ENCODE measurements at places on chromosomes 7 and 10. TPM values are rescaled to one million over a fixed set of nuclear protein-coding genes. Genes with fewer than 3 reads are reported as not detected.

The NYAP1 gene
- 0.28 TPM for polyA plus RNA-seq

The SMO gene
- polyA plus RNA-seq: 14.3 TPM

The UTF1 gene
- not detected for polyA plus RNA-seq

The BTBD16 gene
- polyA plus RNA-seq: not detected

The SEMA3E gene
- 0.42 TPM for polyA plus RNA-seq

The EBLN1 gene
- polyA plus RNA-seq: not detected

- H3K4me1 ChIP-seq: peaks cover 4% of the 10 kb centered on the region
- H3K27me3 ChIP-seq: no peaks in the 10 kb centered on the region
- no peak overlapping the region for H3K4me3 ChIP-seq
- H3K36me3 ChIP-seq: no peaks in the 10 kb centered on the region
- no peak overlapping the region for H3K27ac ChIP-seq
Measured at GRCh38 chr10:12387561-12388210, 38.3 kb downstream of the CAMK1D start.

DNA sequence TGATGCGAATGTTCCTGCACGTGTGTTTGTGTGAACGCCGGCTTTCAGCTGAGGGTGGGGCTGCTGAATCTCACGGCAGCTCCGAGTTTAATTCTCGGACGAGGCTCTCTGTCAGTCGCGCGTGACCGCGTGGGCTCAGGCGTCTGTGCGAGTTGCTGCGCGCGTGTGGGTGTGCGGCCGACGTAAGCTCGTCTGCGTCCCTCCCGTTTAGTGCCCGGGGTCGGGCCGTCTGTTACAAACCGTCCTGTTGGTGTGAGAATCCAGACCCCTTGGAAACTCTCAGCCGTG, 41.6 kb upstream of the CFAP46 start:
- H3K27me3 ChIP-seq: no peaks in the 10 kb centered on the region
- no peak overlapping the region for H3K4me3 ChIP-seq
- DNase-seq: no peak
- no peaks in the 10 kb centered on the region for H3K4me1 ChIP-seq

DNA sequence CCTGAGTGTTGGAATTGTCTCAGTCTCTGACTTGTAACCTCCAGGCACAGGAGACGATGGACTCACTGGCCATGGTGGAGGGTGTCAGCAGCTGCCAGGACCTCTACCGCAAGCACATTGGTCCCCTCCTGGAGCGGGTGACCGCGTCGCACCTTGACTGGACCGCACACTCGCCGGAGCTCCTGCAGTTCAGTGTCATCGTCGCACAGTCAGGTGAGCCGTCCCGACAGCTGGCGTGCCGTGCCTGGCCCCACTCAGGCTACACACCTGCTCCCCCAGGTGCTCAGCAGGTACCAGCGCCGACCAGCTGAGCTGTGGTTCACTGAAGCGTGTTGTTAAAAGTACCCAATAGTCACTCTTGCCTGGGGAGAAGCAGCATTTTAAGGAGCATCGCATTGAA, 36.7 kb upstream of the PRKAR1B start:
- no peaks in the 10 kb centered on the region for H3K27me3 ChIP-seq
- peaks cover 3% of the 10 kb centered on the region for H3K4me1 ChIP-seq
- no peak overlapping the region for H3K4me3 ChIP-seq
- H3K27ac ChIP-seq: no peak overlapping the region

DNA sequence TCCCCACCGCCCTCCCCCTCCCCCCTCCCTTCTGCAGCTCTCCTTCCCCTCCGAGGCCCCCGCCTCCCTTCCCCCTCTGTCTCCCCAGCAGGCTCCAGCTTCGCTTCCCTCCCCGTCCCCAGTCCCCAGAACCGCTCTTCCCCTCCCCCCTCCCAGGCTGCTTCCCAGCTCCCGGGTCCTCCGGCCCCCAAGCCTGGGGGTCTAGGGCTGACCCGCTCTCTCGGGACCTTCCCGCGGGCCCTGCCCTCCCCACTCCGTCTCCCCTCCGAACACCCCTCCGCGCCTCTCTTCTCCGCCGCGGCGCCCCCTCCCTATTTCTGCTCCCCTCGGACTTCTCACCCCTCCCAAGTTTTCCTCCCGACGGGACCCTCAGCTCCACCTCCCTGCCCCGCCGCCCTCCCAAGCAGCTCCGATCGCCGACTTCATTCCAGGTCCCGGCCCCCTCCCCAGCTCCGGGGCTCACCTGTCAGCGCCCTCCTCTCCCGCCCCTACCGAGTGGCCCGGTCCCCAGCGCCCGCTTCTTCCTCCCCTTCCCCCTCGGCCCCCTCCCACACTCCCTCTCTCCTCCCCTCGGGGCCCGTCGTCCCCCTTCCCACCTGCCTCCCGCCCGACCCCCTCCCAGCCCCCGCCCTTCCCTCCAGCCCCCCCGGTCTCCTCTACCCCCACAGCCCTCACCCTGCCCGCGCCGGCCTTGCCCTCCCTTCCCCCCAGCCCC, 990 bp downstream of the ZNF467 start:
- no peak for DNase-seq
- peak overlapping the region; percentile 42 for H3K27ac ChIP-seq
- no peaks in the 10 kb centered on the region for H3K36me3 ChIP-seq
- peaks cover 7% of the 10 kb centered on the region for H3K4me1 ChIP-seq

DNA sequence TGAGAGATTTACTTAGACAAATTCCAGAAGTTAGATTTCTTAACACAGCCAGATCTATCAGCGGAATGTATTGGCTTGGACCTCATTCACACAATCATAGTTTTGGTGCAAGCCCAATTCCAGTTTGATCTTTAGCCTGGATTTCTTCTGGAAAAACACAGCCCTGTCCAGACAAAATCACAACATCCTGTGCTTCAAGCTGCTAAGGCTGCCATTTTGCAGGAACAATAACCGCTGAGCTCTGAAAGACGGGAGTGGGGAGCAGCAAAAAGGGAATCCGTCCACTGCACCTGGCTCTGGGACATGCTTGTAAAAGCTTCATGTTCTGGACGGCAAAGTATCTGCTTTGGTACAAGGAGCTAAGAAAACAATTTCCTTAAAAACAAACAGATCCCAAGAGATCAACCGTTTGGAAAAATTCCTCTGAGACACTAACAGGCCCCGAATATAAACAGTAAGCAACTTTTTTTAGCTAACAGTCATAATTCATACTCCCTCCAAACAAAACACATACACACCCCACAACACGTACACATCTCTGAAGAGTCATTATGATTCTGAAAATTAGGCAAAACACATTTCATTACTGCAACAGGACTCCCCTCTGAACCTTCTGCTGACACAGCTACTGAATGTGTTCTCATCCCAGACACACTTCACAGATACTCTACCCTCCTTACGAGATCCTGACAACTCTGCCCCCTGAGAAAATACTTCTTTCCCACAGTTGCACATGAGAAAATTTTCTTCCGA, 32.4 kb downstream of the ITIH5 start:
- H3K4me1 ChIP-seq: peaks cover 3% of the 10 kb centered on the region
- H3K36me3 ChIP-seq: no peaks in the 10 kb centered on the region
- H3K27me3 ChIP-seq: no peaks in the 10 kb centered on the region
- no peak for DNase-seq
- no peak overlapping the region for H3K4me3 ChIP-seq

DNA sequence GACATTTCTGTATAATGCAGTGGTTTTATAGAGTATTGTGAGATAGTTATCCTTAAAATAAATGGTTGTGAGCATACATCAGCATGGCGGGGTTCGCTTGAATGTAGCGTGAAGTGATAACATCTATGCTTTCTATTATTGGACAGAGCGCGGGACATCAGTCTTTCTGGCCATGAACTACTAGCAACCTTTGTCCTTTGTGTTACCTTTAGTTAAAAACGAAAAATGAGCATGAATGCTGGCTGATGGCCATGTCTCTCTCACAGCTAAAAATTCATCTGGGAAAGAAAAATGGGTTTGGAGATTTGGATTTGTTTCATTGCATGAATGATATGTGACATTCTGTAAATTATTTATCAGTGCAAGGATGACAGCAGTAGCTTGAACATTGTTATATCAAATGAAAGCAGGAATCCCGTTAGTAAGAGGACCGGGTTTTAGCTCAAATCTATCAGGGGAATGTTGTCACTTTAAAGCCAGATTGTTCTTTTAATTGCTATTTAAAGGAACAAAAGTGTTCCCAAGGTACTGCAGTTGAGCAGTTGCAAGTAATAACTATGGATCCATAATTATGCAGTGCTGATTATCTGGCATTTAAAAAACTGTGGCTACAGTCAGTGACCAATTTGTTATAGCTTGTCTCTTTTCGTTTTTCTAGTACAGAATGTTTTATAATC, 131.0 kb downstream of the KAT6B start:
- no peaks in the 10 kb centered on the region for H3K36me3 ChIP-seq
- H3K27me3 ChIP-seq: no peaks in the 10 kb centered on the region
- H3K27ac ChIP-seq: no peak overlapping the region
- H3K4me3 ChIP-seq: no peak overlapping the region
- no peak for DNase-seq

- no peak overlapping the region for H3K27ac ChIP-seq
- no peaks in the 10 kb centered on the region for H3K27me3 ChIP-seq
- no peak for DNase-seq
- H3K4me1 ChIP-seq: no peaks in the 10 kb centered on the region
- H3K4me3 ChIP-seq: no peak overlapping the region
Measured at GRCh38 chr10:48839809-48840679, 99.6 kb downstream of the LRRC18 start.

GRCh38 chr10:104579136-104579535, 62.0 kb upstream of the SORCS3 start:
- no peaks in the 10 kb centered on the region for H3K27me3 ChIP-seq
- no peaks in the 10 kb centered on the region for H3K36me3 ChIP-seq
- no peaks in the 10 kb centered on the region for H3K4me1 ChIP-seq
- DNase-seq: no peak

All from ovary (tissue), 10 donors.